Effector memory CD4-positive, alpha-beta T cell (primary cell): ENCODE measurements at places on chromosomes 5 and 9.

- peak; percentile 8 for DNase-seq
These were observed at the start of gene FBP1 for GRCh38 chr9:94639061-94639998. FBP1 (minus strand) TSS chr9:94639518; CDS start chr9:94639310, 208 bp downstream.

GRCh38 chr5:10702911-10703491, 58.0 kb downstream of the DAP start:
- DNase-seq: no peak

DNA sequence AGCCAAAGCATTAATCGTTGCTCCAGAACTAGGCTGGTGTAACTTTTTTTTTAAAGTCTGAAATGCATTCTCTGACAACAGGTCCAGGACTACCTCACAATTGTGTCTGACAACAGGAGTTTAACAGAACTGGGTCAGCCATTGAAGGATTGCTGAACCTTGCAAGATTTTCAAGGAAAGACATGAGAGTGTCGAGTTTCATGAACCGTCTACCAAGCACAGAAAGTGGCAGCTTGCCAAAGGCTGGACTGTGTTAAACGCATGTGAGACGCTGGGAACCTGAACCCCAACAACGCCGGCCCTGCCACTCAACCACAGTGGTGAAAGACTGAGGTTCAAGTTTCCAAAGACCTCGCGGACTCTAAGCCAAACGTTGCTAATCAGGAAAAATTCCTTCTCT, 79.1 kb downstream of the LHFPL2 start:
- no peak for DNase-seq

DNA sequence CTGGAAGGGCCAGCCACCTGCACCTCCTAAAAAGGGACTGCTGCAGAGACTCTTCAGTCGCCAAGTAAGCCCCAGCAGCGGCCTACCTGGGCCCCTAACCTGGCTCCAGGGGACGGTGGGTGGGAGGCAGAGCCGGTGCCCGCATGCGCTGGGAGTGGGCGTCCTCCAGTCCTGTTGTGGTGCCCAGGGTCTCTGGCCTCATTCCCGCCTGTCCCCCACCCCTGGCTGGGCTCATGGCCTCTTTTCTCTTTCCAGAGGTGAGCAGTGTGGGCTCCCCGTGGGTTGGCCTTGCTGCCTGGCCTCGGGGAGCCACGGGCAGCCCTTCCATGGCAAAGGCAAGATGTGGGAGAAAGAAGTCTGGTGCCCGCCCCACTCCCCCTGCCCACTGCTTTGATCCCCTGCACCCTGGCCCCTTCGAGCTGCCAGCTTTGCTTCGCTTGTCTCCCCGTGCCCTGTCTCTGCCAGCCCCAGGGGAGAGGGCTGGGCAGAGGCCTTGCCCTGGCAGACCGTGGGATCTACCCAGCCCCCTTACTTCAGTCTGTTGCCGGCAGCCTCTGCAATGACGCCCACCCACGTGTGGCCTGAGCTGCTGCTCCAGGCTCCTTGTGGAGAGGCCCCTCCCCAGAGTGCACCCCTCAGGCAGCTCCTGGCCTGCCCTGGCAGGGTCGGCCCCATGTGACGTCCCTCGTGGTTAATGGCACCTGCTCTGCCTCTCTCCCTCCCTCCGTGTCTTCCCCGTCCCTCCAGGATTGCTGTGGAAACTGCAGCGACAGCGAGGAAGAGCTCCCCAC, 5.4 kb upstream of the PRR7 start:
- DNase-seq: no peak

GRCh38 chr9:127568971-127569885, 42.8 kb upstream of the STXBP1 start:
- peak; percentile 71 for DNase-seq

GRCh38 chr5:168580227-168580508, 1.0 kb upstream of the PANK3 start:
- no peak for DNase-seq

GRCh38 chr5:76114179-76114851, 31.1 kb downstream of the SV2C start:
- no peak for DNase-seq

DNA sequence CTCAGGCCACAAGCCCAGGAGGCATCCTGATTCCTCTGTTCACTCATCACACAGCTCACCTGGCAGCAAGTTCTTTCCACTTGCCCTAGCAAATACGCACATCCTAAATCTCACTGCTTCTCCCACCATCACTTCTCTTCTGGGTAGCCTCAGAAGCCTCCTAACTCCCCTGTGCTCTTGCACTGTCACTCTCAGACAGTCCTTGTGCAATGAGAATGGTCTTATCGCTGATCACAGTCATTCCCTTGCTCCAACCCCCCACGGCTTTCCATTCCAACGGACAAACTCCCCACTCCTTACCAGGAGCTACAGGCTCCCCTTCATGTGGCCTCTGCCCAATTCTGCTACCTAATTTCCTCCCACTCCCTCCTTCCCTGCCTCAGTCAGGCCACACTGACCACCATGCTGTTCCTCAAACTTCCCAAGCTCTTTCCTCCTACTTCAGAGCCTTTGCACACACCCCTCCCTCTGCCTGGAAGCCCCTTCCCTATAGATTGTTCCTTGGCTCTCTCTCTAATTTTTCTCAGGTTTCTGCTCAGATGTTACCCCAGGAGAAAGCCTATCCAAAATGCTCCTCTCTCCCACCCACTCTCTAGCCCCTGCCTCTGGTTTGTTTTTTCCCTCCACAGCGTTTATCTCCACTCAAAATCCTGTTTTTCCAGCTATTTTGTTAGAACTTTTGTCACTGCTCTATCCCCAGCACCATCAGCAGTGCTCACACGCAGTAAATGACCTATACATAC, 34.1 kb upstream of the TNFAIP8 start:
- DNase-seq: no peak

- no peak for DNase-seq
These were observed 284.3 kb downstream of the TLE1 start for GRCh38 chr9:81404931-81405598.

- no peak for DNase-seq
These were observed 208.6 kb downstream of the DRD1 start for GRCh38 chr5:175235251-175235960.
